Activated T-helper 9 cell treated with anti-CD3 and anti-CD28 coated beads, Interleukin-2, amount 50 U/mL, for 16 hours (primary cell): ENCODE measurements at places on chromosomes 7 and 10.

- no peak for DNase-seq
Measured at GRCh38 chr7:135386181-135386580, 123.7 kb downstream of the CNOT4 start.

GRCh38 chr10:58771863-58772262 lies 259.2 kb downstream of the BICC1 start:
- no peak for DNase-seq

- no peak for DNase-seq
Measured at GRCh38 chr10:71338728-71339495, 19.9 kb downstream of the SLC29A3 start.

- no peak for DNase-seq
Measured at GRCh38 chr10:101894742-101895141, 51.1 kb upstream of the KCNIP2 start.

DNA sequence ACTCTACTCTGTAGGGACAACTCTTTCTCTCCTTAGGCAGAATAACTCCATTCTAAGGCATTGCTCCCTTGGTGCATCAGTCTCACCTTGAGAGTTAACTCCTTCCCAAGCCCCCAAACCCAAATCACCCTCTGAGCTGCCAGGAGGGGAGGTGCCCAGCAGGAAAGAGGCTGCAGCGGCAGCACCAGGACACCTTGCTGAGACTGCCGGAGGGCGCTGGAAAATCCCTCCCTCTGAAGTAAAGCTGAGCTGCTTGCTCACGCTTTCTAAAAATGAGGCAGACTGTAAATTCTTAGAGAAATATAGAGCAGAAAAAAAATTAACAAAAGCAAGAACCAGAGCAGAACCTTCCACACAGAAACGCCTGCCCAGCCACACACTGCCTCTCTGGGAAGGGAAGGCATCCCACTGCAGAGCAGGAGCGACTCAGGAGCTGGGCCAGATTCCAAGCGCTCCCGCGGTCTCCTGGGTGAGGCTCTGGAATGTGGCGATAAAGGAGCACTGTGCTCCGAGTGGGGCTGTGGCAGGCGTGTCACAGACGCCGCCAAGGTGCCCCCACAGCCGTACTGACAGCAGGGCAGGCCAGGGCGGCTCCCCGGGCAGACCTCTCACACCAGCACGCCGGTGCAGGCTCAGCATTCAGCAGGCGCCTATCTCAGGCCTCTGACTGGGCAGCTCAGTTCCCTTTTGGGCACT lies 202.1 kb downstream of the TNS3 start:
- no peak for DNase-seq

DNA sequence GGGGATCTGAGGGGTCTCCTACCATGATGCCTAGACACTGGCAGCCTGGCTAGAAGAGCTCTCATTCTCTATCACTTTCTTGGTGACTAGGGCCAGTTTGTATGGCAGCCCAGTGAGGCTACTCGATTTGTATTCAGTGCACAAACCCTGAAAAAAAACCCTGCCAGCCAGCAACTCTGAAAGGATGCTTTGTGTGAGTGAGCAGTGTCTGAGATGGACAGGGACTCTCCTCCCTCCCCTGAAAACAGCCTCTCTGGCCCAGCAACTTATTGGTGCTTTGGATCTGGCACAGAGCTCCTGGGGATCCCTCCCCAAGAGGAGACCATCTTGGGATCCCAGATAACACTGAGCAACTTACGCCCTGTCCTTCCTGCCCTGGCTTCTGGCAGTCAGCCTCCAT lies 10.8 kb upstream of the LRRC4 start:
- no peak for DNase-seq

DNA sequence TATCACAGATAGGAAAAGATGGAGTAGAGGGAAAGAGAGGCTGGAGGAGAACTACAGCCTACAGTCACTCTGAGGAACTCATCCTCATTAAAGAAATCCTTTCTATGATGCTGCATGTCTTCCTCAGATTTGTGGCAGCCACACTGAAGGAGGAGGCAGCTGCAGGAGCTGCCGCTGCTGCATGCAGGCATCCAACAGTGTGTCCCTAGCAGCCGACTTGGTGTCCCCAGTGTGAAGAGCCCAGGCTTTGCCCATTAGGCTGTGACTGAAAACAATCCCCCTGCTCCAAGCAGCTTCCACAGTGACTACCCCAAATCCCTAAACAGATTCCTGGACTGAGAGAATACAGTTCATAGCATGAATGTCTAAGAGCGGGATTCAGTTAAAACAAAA lies 23.1 kb downstream of the SKIDA1 start:
- no peak for DNase-seq

DNA sequence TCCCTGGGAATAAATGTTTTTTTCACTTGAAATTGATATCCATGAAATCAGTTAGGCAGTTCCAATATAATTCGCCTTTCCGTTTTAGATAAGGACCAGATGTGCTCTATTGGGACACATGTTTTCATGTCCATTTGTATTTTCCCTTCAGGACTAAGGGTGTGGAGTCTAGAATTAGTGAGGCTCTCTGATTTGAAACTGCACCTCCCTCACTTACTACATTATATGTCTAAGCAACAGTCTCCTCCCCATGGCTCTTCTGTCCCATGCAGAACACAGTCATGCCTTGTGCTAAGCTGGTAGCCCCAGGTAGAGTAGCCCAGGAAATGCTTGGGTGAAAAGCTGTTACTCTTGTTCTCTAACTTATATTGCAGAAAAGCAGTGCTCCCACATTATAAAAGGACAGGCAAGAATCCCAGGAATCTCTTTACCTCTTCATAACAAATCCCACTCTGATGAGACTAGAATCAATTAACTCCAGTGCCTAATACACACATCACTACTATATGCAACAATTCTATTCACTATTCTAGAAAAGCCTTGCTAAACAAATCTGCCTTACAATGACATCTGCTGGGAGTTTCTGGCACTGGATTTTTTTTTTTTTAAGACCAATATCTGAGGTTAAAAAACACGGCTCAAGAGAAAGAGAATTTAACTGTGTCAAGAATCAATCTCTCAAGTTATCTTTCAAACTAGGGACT lies 293.9 kb downstream of the SNX13 start:
- DNase-seq, result no peak

GRCh38 chr7:30699706-30700495 lies 17.6 kb upstream of the CRHR2 start:
- DNase-seq, result no peak

DNA sequence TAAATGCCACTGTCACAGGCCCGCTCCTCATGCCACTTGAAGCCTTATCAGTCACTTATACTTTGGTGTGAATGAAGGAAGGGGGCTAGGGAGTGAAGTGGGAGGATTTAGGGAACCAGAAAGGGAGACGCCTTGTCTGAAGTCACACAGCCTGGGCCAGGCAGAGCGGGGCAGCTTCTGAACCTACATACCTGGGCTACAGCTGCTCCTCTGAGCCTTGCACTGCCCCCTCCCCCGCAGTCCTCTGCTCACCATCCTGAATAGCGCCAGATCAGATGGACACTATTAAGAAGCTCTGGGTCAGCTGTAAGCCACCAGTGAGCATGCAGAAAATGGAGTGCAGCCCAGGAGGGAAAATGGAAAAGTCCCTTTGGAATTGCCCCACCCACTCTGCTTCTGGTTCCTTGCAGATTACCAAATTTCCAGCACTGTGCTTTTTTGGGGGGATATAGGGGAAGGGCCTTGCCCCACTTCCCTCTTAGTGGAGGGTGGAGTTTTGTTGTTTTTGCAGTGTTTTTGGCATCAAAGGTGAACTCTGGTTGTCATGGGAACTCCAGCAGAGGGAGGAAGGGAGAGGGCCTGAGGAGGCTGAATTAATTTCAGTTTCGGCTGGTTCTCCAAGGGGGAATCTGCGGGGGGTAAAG lies 35.0 kb upstream of the ADCYAP1R1 start:
- DNase-seq, result no peak

DNA sequence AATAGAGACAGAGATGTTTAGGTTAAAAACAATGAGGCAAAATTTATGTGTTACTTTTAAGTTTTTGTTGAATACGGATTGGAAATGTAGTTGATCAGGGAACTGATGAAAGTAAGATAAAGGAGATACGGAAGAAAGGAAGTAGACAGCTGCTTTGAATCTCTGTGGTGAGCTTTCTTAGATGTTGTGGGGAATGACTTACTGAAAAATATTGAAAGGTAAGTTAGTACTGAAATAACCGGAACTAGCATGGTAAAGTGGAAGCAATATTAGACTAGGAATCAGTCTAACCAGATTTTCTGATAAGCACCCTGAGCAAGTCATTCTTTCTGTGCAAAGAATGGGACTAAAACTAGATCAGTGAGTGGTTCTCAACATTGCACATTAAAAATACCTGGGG lies 34.8 kb downstream of the LUC7L2 start:
- no peak for DNase-seq

DNA sequence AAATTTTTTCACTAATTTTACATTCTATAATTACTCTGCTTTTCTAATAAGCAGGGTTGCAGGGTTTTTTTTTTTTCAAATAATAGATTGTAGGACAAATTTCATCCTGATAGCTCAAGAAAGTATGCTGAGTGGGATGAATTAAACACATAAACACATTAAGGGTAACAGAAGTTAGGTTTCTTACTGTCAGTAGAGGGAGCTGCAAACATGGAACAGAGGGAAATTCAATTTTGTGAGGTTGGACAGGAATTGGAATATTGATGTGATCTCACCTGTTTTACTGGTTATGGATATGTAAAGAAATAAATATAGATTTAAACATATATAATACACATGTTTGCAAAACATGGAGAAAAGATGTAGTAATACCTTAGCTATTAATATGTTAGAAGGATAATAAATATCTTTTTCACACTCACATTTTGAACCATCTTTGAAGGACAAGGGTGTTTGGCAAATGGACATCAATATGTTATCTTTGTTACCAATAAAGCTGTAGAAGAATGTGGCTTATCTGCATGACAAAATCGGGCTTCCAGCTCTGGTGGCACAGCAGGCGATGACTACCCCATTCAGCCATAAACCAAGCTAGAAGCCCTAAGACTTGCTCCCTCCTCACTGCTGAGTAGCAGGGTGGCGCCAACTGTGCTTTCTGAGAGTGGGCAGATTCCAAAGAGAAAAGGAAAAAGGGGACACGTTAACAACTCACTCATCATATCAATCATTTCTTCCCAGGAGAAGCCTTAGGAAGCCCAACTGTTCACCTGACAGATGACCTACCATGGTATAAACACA lies 1257.4 kb downstream of the GATA3 start:
- no peak for DNase-seq

- DNase-seq, result no peak
Measured at GRCh38 chr7:101698964-101699363, 69.9 kb upstream of the MYL10 start.

DNA sequence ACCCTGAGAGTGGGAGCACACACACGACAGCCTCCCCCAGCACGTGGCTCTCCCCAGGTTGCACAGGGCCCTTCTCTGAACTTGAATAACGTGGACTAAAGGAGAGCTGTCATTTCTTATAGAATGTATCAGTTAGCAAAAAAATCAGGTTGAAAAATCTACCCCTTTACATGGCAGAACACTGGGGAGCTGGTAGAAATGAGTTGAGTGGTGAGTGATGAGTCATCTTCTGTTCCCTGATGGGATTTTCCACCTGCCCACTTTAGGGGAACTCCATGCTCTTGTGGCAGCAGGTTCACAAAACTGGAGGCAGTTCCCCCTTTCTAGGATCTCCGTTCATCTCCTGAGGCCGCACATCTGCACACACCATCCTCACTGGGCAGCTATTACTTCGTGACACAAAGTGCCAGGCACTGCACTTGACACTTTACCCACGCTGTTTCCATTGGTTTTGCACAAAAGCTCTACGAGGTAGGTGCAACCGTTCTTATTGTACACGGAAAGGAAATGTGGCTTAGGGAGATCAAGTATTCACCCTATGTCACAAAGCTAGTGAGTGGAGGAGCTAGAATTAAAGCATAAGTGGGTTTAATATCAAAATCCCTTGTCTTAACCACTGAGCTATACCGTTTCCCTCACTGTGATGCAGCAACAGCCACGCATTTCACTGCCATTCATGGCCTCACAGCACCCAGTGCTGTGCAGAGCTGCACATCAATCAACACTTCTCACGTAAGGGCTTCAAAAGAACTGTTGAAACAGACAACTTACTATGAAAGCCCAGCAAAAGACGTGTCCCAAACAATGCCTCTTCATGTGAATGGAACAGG lies 80.2 kb downstream of the RNF216 start:
- DNase-seq, result peak; percentile 47

- DNase-seq, result no peak
Measured at GRCh38 chr7:75889826-75890225, 11.0 kb downstream of the RHBDD2 start.

DNA sequence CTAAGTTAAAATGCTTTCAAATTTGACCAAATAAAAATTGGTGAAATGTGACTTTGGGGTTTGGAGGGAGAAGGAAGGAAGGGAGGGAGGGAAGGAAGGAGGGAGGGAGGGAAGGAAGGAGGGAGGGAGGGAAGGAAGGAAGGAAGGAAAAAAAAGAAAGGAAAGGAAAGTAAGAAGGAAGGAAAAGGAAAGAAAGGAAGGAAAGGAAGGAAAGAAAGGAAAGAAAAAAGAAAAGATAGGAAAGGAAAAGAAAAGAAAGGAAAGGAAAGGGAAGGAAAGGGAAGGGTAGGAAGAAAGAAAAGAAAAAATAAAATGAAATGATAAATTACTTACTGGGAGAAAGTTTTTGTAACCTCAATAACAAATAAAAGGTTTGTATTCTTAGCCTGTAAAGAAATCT lies 24.1 kb upstream of the GGCT start:
- no peak for DNase-seq
